ENCODE measurements at places on chromosomes 6 and 20.
A peak's percentile ranks its signal among the peaks of the same experiment; 100 is the strongest.

GRCh38 chr6:21099338-21100314 lies 493.9 kb upstream of the SOX4 start:
- no peak for DNase-seq

DNA sequence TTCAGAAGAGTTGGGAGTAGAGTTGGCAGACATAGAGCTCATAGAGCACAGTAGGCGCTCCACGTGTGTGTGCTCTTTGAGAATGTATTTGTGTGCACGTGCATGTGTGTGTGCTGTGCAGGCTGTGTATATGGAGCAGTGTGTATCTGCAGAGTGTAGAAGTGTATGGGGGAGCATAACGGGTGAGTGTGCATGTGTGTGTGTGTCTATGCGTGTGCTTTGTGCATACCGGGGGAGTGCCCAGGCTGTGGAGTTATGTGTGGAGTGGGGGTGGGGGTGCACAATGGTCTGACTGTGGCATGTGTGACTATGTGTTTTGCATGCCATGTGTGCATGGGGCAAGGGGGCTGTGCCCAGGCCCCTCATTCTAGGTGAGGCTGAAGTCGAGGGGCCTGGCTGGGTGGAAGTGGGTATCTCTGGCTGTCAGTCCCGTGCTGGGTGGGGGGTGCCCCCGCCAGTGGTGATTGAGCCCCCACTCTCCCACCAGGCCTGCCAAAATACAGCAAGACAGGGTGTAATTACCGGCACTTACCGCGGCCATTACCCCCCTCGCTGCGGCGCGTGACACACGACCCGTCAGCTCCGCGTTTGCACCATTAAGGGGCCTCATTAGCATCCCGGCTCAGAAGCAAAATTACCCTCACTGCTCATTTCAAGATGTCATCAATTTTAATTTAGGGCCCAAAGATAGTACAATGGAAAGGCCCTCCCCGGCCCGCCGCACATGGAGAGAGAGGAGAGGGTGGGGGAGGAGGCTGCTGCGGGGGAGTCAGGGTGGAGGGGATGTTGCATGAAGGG lies 39.1 kb downstream of the MDFI start:
- no peak for DNase-seq

DNA sequence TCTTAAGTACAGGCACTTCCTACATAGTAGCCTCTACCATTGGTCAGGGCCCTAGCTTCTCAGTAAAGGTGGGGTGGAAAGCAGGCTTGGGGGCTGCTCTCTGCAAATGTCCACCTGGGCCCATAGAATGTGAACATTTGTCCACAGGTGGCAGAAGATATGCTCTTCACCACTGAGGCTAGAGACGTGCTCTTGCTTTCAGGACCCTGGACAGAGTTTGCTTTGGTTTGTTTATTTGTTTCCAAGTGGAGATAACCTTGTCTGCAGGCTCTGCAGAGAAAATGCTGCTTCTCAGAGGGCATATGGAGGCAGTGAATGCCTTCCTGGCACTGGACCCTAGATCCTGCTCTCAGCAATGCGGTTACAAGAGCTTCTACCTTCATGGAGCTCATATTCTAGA lies 129.0 kb downstream of the F13A1 start:
- DNase-seq: no peak

- no peak for DNase-seq
Measured at GRCh38 chr6:158524311-158524710, 35.6 kb upstream of the TMEM181 start.

DNA sequence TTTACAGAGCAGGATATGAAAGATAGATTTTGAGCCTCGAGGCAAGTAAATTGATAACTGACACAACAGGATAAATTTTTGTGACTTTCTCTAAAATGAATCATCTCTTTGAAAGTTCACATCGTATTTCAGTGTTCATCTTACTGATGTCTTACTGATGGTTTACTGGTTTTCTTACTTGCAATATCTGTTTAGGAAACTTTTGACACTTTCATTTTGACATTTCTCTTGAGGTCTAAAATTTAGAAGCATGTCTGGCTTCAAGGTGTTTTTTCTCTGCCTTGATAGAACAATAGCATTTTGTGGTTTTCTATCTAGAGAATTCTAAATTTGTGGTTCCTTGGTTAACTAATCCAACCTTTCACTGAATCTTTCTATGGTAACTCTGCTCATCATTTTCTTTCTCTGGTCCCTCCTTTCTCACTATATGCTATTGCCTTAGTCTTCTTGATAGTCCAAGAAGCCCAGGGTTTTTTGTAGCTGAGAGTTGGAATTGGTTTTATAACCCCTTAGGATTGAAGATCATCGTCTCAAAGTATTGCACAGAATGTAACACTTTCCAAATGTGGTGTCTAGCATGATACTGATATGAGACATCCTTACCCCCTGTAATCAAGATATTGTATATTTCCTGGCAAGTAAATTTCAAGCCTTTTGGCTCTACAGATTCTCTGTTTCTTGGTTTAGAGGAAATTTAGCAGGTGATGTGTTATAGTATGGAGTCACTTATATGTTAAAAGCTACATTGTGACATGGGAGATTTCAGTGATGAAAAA lies 98.7 kb downstream of the RNF144B start:
- DNase-seq: no peak

DNA sequence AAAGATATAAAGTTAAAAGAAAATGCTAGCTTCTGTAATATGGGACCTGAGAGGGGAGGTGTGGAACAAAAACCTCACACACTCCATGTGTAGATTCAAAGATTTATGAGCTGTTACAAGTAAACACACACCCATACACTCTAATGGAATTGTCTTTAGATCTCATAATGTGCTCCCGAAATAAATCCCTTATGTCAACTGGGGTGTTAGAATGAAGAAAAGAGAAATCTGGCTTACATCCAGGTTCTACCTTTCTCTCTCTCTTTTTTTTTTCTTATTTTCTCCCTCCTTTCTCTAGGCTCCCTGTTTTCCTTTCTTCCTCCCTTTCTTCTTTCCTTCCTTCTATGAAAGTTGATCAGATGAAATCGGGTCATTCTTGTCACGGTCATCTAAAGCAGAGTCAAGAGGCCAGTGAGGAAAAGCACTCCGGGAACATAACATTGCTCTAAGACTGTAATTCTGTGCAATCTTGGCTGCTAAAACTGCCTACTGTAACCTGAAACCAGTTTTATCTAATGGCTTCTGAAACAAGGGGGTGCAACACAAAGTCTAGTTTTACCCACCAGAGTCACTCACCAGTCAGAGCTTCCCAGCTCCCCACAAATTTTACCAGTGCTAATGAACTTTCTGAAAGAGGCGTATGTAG lies 68.3 kb upstream of the BTBD3 start:
- no peak for DNase-seq

DNA sequence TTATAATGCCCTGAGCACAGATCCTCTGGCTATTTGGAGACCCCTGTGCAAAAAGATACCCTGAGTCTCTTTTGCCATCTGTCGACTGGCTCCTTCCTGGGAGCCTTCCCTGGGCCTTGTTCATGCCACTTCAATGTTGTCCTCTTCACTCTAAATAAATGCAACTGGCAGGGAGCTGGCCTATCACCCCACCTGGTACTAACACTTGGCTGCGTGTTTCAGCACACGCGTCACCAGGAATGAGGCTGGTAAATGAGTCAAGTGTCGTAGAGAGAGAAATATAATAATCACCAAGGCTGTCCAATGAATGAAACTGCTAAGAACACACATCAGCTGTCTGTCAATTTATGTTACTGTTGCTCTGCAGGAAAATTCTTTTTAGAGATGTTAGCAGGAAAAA lies 374.6 kb upstream of the JARID2 start:
- DNase-seq: no peak

- DNase-seq: no peak
Measured at GRCh38 chr20:35257175-35257909, 20.6 kb downstream of the MMP24OS start.

DNA sequence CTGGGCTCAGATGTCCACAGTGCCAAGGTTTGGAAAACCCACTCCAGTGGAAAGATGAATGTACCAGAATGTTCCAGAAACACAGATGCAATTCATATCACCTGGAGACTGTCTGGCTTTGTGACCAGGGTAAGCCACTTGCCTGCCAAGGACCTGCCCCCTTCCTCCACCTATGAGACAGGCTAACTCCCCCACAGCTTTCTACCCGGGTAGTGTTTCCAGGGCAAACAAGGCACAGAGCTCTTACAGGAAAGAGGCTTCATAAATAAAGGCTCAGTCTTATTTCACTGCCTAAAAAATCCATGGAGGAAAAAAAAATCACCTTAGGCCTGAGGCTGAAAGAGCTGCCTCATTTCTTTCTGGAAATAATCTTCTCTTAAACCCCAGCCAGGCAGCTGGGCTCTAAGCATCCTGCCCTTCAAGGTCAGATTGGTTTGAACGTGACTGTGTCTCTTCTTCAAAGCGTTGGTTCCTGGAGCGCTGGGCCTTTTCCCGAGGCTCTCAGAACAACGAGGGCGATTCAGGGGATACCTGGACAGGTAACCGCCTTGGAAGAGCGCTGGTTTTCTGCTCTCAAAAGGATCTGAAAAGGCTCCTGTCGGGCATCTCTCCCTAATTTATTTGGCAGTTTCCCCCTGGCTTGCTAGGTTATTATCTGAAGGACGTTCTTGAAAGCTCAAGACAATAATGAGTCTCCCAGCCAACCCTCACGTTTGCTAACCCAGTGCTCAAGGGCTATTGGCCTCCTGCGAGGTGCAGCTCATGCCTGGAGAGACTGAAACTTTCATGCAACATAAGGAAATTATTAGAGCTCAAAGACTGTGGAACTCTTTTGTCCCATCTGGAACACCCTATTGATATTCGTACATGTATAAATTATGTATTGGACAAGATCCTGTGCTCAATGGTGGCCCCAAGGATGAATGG lies 199.2 kb upstream of the PMEPA1 start:
- no peak for DNase-seq

DNA sequence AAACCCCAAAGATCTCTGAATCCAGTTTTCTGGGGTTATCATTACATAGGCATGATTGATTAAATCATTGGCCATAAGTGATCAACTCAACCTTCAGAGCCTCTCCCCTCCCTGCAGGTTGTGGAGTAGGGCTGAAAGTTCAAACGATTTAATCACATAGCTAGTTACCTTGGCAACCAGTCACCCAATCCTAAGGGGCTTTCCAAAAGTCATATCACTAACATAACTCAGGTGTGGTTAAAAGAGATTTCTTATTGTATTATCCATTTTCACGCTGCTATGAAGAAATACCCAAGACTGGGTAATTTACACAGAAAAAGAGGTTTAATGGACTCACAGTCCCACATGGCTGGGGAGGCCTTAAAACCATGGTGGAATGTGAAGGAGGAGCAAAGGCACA lies 935.1 kb upstream of the SLC35B3 start:
- DNase-seq: no peak

- no peak for DNase-seq
Measured at GRCh38 chr6:88004707-88005106, 42.9 kb upstream of the SPACA1 start.

GRCh38 chr20:36133821-36134220 lies 20.7 kb upstream of the EPB41L1 start:
- DNase-seq: no peak

- no peak for DNase-seq
Measured at GRCh38 chr6:108676555-108676954, 115.8 kb downstream of the FOXO3 start.

GRCh38 chr6:140636271-140636907 lies 1261.9 kb upstream of the CITED2 start:
- peak; percentile 15 for DNase-seq

GRCh38 chr6:4460586-4461475 lies 315.4 kb upstream of the CDYL start:
- DNase-seq: peak; percentile 28

- no peak for DNase-seq
Measured at GRCh38 chr6:47440719-47441118, 36.9 kb upstream of the CD2AP start.

All from glutamatergic neuron (in vitro differentiated cells).